Hair follicular keratinocyte (primary cell): ENCODE measurements at places on chromosomes 2 and 18. TPM values are rescaled to one million over a fixed set of nuclear protein-coding genes. Genes with fewer than 3 reads are reported as not detected.

HOXD12 gene
- not detected in 2 replicates for total RNA-seq

QPCT gene
- 9.7 and 32.3 TPM in 2 replicates for total RNA-seq

INO80B gene
- 14.9 and 28.2 TPM in 2 replicates for total RNA-seq

UGT1A10 gene
- not detected in 2 replicates for total RNA-seq

PMAIP1 gene
- total RNA-seq, result 14.9 and 16.2 TPM in 2 replicates
